ENCODE measurements at places on chromosomes 13 and 19. TPM values are rescaled to one million over a fixed set of nuclear protein-coding genes. Genes with fewer than 3 reads are reported as not detected.

DNA sequence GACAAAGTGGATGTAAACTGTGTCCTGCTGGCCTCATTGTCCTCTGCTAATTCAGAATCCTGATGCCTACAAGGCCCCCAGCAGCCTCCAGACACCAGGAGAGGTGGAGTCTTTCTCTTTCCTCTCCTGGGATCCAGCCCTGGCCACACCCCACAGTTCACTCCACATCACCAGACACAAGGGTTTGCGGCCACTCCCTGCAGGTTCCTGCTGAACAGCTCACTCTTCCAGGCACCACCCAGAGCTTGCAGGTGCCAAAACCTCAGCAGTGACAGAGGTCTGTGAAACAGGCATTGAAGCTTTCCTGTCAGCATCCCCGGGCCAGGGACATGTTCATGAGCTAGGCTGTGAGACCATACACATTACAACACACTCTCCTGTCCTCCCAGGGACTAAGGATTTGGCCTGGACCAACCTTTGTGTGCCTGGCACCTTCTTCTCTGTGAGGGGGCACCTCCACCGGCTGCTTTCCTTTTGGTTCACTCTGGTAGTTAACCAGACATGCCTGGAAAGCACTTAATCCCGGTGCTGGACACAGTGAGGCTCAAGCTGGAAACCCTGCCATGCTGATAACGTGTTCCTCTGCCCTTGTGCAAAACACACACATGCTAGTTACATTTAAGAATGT, 11.1 kb upstream of the ATP12A start:
- no peak for DNase-seq

DNA sequence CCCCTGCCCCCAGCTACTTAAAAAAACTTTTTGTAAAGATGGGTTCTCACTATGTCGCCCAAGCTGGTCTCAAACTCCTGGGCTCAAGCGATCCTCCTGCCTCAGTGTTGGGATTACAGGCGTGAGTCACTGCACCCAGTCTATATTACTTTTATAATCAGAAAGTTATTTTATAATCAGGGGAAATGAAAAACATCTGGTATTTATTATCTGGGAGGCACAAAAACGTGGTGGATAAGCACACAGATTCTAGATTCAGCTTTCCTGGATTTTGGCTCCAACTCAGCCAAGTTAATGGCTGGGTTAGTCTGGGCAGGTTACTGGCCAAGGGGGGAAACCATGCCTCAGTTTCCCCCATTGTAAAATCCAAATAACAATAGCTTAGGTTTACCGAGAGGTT, 24.7 kb downstream of the KEAP1 start:
- DNase-seq, result no peak

GRCh38 chr13:33251131-33251661, 34.4 kb downstream of the STARD13 start:
- DNase-seq, result no peak

DNA sequence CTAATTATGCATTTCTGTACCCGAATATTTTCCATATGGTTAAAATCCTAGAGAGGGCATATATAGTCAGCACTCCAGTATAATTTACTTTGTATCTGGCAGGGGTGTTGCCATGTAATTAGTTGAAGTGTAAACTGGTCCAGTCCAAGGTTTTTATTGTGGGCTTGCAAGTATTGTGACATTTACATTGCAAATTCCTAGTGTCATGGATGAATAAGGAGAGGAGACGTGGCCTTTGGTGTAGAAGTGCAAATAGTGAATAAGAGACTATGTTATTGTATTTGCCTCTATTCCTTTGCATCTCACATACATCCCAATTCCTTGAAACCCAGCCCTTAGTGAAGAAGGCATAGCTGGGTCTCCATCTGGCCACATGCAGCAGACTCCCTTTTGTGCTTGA, 330.6 kb downstream of the ATP8A2 start:
- DNase-seq, result no peak

GRCh38 chr19:57506163-57506562, 6.4 kb downstream of the ZNF773 start:
- no peak for DNase-seq

DNA sequence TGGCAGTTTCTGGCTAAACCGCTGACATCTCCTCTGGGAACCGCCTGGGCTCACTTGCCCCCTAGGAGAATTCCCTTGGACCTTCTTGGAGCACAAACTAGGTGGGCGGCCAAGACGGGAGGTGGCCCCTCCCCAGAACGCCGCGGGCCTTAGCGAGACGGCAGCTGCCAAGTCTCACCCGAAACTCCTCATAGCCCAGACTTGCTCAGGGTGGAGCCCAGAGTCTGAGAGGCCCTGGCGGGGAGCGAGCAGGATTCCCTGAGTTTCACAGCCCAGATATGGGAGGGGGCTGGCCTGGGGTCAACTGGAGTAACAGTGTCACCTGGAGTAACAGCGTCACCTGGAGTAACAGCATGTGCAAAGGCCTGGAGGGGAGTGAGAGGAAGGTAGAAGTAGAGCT, 10.1 kb downstream of the TINCR start:
- DNase-seq, result no peak

GRCh38 chr13:106104281-106104901, 431.1 kb downstream of the EFNB2 start:
- no peak for DNase-seq

DNA sequence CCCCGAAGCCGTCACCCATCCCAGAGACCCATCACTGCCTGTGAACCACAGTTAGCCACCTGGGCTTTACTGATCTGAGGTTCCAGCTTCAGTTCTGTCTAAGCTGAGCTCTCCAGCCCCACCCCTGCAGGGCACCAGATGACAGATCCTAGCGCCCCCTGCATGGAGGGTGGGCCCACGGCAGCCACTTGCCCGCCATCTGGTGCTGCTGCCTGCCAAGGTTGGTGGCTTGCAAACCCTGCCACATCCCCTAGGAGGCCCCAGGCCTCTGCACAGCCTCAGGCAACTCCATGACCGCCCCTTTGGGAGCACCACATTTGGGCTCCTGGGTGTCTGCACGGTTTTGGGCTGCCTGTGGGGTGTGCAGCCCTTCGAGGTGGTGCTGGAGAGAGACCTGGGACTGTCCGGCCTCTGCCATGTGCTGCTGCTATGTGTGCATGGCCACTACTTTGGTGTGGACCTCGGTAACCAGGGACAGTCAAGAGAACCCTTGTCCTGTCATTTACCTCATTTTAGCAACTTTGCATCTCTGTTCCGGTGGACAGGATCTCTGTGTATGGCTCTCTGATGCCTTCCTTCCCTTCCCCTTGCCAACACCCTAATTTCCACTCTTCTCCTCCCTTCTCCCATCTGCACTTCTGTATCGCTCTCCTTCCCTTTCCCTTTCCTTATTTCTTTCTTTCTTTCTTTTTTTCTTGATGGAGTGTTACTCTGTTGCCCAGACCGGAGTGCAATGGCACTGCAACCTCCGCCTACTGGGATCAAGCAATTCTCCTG, 17.4 kb upstream of the SDHAF1 start:
- DNase-seq, result no peak

DNA sequence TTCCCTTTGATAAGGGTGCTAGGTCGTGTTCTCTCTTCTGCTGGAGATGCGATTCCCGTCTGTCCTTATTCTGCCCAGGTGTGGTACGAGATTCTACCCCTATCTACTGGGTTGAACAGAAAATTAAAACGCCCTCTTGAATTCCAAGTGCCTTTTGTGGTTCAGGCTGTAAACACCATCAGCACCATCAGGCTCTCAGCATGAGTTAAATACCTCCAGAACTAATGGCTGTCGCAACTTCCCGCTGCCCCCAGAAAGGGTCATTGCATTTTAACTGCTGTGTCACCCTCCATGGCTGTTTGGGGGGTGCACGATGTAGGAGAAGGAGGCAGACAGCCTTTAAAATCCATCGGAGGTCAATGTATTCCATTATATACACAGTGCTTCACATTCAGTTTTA, 177.4 kb downstream of the OXGR1 start:
- DNase-seq, result no peak

DNA sequence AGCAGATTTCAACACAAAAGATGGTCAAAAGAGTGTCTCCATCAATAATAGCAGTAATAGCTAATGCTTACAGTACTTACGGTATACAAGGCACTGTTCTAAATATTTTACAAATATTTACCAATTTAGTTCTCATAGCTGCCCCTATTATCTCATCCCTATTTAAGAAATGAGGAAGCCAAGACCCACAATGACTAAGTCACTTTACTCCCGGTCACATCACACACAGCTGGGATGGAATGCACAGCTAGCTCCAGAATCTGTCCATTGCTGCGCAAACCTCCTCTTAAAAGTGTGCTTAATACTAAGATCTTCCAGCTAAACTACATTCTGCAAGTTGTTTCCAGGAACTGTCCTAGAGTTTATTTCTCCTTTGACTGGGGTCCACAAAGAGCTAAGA, 63.4 kb downstream of the RAP2A start:
- DNase-seq, result no peak

DNA sequence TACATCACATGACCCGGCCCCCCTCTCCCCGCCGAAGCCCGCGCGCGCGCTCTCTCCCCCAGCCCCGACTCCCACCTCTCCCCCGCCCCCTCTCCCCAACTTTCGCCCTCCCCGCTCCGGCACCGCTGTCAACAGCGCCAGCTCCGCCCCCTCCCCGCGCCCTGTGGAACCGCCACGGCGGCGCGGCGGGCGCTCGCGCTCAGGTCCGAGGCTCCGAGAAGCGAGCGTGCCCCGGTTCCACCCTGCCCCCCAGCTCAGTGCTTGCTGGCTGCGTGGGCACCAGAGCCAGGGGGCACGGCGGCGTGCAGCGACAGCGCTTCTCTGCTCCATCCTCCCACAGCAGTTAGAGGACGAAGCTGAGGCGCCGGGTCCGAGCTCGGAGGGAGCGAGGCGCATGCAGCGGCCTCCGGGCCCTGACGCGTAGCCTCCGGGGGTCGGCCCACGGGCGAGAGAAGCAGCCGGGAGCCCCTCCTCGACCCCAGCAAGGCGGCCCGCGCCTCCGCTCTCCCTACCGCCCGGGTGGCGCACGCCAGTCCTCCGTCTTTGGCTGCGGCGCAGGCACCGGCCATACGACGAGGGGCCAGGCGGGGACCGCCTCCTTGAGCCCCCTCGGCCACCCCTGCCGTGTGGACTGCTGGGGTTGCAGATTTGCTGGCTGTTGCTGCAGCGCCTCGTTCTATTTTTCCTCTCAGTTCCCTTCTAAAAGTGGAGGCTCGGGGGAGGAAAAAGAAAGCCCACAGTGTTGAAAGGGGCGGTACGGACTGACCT, 109.5 kb downstream of the KCNRG start:
- DNase-seq, result no peak

DNA sequence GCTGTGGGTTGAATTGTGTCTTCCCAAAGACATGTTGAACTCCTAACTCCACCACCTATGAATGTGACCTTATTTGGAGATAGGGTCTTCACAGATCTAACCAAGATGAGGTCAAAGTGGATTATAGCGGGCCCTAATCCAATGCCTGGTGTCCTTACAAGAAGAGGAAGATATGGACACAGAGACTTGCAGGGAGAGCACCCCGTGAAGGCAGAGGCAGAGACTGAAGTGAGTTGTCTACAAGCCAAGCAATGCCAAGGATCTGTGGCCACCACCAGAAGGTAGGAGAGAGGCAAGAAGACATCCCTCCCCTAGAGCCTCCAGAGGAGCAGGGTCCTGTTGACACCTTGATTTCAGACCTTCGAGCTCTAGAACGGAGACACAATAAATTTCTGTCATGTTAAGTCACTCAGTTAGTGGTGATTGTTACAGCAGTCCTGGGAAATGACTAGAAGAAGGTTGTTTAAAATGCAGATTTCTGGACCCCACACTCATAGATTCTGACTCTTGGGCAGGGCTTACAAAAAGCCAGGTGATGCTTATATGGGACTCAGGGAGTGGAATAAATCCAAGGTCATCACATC, 70.6 kb downstream of the FGF9 start:
- DNase-seq, result peak; percentile 72

GRCh38 chr13:52112591-52112990, 16.3 kb downstream of the NEK5 start:
- no peak for DNase-seq

- DNase-seq, result no peak
Observed at GRCh38 chr19:38387550-38388348, at the start of gene GGN. Gene GGN, minus strand, starts transcription at chr19:38388034. Its CDS starts 773 bp downstream, at chr19:38387261.

DNA sequence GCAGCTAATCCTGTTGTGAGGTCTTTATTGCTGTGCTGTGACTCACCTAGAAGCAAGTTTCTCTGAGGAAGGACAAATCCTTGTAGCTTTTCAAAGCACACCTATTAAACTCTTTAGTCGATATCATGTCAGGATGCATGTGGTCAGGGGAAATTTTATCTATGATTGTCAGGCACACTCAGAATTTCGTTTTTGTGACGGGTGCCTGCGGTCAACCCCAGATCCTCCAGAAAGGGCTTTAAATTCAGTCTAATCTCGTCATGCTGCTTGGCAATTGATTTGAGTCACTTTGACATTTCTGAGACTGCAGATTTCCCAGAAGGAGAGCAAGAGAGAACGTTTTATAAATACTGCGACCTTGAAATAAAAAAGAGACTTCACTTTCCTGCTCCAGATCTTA, 316.9 kb downstream of the FGF9 start:
- no peak for DNase-seq

GRCh38 chr13:95260031-95260525, 41.2 kb downstream of the ABCC4 start:
- DNase-seq, result no peak

GRCh38 chr13:79194272-79194671, 211.8 kb downstream of the RBM26 start:
- DNase-seq, result no peak

DNA sequence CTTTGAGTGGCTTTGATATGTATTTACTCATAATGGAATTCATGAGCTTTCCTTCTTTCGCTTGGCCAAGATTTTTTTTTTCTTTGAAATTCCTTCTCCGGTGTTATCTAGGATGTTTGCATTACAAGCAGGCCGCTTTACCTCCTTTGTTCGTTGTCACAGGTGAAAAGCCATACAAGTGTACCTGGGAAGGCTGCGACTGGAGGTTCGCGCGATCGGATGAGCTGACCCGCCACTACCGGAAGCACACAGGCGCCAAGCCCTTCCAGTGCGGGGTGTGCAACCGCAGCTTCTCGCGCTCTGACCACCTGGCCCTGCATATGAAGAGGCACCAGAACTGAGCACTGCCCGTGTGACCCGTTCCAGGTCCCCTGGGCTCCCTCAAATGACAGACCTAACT, 16.7 kb downstream of the KLF5 start:
- no peak for DNase-seq

DNA sequence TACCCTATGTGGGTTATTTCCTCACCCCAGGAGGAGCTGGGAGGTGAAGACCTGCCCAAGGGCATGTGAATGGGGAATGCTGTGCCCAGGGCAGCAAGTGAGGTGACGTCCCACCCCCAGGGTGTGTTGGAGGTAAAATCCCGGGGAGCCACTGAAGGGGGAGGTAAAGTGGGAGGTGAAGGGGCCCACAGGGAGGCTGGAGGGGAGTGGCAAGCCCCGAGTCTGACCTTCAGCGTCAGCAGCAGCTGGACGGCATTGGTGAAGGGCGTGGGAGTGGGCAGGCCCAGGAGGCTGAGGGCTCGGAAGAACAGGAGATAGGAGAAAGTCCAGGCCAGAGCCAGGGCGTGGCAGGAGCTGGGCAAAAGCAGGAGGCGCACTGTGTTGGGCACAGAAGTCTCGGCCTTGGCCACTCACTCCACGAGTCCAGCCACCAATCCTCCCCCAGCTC, 2.4 kb downstream of the MBOAT7 start:
- DNase-seq, result no peak

- no peak for DNase-seq
Observed at GRCh38 chr19:13461536-13461935, 44.7 kb downstream of the CACNA1A start.

Gene ZNF579
- total RNA-seq, result 11.1 TPM

Gene ZNF729
- not detected for total RNA-seq

Gene RAB3A
- total RNA-seq, result 1.7 TPM

Gene PRR20E
- not detected for total RNA-seq

Gene SIAH3
- total RNA-seq, result not detected

Gene FCER2
- total RNA-seq, result not detected

Gene GRIK5
- 17.6 TPM for total RNA-seq

Gene LIM2
- not detected for total RNA-seq

Gene TEX26
- total RNA-seq, result 0.97 TPM

Gene SIGLEC12
- total RNA-seq, result not detected
